BJ (cell line): ENCODE measurements at places on chromosomes 12 and 14. TPM values are rescaled to one million over a fixed set of nuclear protein-coding genes. Genes with fewer than 3 reads are reported as not detected.

GRCh38 chr12:470133-470532, 10.4 kb downstream of the B4GALNT3 start:
- no peak for DNase-seq

- DNase-seq, result no peak
Measured at GRCh38 chr12:55720894-55721444, 776 bp downstream of the RDH5 start.

DNA sequence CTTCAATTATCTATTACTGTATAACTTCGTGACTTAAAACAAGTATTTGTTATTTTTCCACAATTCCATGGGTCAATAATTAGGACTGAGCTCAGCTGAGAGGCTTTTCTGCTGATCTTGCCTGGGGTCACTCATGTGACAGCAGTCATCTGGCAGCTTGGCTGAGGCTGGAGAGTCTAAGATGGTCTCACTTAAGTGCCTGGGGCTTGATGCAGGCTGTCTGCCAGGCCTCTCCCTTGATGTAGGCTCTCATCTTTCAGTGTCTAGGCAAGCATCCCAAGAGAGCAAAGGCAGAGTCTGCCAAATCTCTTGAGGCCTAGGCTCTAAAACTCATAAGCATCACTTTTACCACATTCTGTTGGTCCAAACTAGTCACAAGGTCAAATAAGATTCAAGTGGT, 93.2 kb downstream of the NKX2-1 start:
- DNase-seq, result no peak

GRCh38 chr12:43988838-43989560, 153.1 kb downstream of the TMEM117 start:
- DNase-seq, result no peak

GRCh38 chr12:94951071-94951934, 52.2 kb downstream of the NDUFA12 start:
- no peak for DNase-seq

DNA sequence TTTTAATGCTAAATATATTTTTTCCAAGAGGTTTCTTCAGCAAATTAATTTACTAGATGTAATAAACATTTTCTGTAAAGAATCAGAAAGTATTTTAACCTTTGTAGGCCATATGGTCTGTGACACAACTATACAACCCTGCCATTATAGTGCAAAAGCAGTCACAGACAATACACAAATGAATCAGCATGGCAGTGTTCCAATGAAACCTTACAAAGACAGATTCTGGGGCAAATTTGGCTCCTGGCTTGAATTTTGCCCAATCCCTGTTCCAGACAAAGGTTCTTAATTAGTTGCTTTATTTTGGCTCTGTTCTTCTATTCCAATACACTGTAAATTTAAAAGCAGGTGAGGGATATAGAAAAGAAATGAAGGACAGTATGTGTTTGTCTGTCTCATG, 352.5 kb downstream of the C12orf50 start:
- no peak for DNase-seq

GRCh38 chr14:50974118-50974517, 29.8 kb upstream of the PYGL start:
- no peak for DNase-seq

GRCh38 chr14:101412739-101413138, 148.6 kb upstream of the DIO3 start:
- no peak for DNase-seq

DNA sequence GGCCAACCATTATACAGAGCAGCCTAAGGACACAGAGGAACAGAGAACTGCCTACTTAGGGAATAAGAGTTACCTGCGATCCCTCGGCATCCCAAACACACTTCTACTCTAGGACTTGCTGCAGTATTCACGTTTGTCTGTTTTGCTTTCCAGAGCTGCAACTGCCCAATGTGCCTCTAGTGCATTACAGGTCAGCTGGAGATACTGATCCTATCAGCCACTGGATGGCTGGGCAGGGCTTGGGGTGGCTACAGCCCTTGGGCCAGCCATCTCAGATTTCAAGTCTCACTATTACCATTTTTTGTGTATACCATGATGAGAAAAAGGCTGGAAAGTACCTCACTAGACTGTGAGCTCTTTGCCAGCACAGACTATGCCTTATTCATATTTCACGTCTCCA, 4.6 kb downstream of the ARF3 start:
- no peak for DNase-seq

GRCh38 chr14:52111583-52111982, 42.7 kb upstream of the NID2 start:
- no peak for DNase-seq

GRCh38 chr12:65152596-65152995, 16.8 kb upstream of the LEMD3 start:
- DNase-seq, result no peak

GRCh38 chr12:28242496-28243309, 52.4 kb downstream of the CCDC91 start:
- no peak for DNase-seq

DNA sequence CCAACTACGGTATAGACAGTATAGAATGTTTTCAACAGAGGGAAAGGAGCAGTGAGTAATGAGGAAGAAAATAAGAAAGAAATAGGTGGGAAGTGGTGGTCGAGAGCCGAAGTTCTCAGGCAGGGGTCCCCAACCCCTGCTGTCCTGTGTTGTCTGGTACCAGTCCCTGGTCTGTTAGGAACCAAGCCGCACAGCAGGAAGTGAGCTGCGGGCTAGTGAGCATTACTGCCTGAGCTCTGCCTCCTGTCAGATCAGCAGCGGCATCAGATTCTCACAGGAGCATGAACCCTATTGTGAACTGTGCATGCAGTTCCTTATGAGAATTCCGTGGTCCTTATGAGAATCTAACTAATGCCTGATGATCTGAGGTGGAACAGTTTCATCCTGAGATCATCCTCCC, 107.3 kb upstream of the PTPRR start:
- no peak for DNase-seq

GRCh38 chr12:538731-539539, 79.2 kb downstream of the B4GALNT3 start:
- DNase-seq, result no peak

DNA sequence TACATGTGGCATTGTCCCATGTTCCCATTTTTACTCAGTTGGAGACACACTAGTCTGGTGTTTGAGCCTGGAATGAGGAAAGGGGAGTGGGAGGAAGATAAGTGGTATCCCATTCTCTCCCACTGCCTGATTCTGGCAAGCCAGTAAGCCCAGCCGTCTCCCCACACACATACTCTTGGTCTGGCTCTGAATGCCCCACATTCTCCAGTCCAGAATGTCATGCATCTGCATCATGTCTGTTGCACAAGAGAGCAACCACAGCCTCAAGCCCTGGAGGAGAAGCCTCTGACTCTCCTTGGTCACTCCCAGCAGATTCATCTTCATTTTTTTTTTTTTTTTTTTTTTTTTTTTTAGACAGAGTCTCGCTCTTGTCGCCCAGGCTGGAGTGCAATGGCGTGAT, 48.0 kb downstream of the DRAM1 start:
- peak; percentile 97 for DNase-seq

DNA sequence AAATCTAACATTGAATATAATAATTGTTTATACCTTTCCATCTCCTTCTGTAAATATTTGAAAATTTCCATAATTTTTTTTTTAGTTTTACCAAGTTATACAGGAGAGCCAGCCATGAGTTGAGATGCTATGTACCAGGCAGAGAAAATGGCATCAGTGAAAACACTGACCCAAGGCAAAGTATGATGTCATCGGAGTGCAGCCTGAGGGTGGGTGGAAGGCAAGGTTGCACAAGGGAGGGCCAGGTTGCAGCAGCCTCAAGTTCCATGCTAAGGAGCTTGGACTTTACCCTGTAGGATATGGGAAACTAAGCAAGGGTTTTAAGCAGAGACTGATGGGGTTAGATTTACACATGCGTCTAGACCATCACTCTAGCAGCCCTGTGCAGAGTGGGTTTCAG, 441.1 kb downstream of the BCAT1 start:
- no peak for DNase-seq

DNA sequence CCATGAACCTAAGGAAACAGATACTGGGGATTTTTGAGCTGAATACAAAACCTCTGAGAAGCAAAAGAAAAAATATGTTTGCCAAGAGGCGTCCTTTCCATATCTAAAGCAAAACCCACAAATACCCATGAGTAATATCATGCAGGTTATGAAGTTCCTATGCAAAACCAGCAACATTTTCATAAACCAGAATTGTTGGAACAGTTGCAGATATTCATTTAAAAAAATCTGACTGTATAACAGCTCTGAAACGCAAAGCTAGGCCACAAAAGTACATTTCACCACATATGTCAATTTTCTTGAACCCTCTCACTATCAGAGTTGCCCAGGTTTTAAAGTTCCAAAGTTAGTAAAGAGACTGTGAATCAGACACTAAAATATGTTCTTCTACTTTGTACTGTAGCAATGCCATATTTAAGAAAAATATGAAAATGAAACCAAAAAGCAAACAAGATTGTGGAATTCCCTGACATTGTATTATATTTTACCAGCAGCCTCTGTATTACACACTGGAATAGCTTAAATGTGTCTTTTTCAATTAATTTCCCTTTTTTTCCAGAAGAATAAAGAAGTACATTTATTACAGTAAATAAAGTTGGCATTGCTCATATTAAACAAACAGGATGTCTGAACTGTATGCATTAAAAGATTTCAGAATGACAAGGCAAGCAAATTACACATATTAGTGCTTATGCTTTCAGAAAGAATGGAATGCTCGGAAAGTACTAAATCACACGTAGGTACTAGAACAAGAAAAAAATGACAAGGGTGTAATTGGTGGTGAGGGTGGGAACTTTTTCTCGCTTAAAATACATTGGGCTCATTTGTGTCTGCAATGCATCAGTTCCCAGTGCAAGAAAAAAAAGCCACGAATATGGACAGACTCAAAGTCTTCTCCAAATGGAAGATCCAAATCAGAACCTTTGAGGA, 33.6 kb upstream of the HIF1A start:
- no peak for DNase-seq

DNA sequence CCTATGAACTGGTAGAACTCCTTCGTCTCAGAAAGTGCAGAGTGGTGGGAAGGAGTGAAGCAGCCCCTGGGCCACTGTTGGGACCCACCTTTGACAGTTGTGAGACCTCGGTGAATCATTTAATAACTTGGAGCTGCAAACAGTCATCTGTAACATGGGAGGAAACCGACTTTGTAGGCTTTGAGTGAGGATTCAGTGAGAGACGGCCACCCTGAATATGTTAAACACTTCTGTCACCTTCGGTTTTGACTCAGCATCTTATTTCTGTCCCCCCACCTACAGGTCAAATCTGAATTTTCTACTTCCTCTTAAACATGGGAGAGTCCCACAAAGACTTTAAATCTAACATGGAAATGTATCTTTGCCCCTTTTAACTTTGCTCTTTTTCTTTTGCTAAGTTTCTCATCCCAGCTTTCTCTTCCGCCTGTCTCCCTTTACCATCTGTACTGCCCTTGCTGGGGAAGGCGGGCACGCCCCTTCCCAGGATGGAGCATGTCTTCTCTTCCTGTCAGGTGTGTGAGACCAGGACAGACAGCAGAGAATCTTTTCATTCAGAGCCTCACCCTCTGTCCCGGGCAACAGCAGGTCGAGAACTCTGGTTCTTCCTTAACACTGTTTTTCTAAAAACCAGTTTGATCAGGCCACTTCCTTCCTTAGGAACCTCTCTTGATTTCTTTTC, 37.1 kb downstream of the ZC3H14 start:
- no peak for DNase-seq

- DNase-seq, result no peak
Measured at GRCh38 chr12:13870255-13870654, 111.1 kb downstream of the GRIN2B start.

- DNase-seq, result no peak
Measured at GRCh38 chr14:77950371-77951063, 150.6 kb downstream of the ADCK1 start.

DNA sequence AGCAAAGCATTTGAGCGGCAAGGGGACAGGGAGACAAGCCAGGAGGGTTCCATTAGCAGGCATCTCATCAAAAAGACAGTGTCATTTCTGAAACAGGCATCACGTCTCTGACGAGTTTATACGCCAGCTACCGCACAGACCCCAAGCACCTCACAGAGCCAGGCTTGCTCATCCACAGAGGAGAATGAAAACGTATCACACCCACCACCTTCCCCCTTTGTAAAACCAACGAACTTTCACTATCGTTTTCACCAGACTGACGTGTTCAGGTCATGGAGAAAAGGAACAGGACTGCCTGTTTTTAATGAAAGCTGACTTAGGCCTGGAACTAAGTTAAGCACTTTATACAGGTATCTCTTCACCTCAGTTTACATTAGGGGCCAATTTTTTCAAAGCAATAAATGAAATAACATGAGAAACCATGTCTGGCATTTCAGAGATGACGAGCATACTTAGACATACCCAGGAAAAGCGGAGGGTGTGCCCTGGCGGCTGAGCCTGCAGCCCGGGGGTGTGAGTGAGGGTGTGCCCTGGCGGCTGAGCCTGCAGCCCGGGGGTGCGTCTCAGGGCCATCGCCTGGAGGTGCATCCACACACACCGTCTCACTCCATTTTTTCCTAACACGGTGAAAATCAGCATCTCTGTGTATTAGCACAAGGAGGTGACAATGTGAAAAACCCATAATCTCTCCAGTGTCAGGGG, 41.9 kb downstream of the STX2 start:
- DNase-seq, result no peak

- DNase-seq, result no peak
Measured at GRCh38 chr12:111404362-111405148, 1.2 kb upstream of the SH2B3 start.

GRCh38 chr12:64946132-64946829, 121.8 kb downstream of the TBC1D30 start:
- no peak for DNase-seq

GRCh38 chr14:24978862-24979724, 70.9 kb downstream of the STXBP6 start:
- no peak for DNase-seq

DNA sequence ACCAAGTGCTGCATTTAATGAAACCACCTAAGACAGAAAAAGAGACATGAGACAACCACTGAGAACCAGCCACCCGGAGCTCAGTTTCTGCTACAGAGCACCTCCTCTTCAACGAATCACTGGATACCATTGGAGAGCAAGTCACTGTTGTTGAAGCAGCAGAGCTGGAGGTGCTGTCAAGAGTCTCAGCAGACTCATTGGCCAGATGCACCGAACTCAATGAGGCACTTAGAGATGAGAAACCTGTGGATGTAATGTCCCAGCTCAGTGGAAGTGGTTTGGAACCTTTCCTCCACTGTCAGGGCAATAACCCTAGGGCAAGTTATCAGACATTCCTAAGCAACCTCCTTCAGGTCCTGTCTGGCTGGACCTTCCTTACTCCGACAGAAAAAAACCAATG, 13.1 kb downstream of the NPC2 start:
- no peak for DNase-seq

GRCh38 chr12:126518596-126519200, 1453.5 kb downstream of the AACS start:
- DNase-seq, result no peak

GRCh38 chr14:39228509-39229221, 5.0 kb upstream of the MIA2 start:
- no peak for DNase-seq

RTL1 gene
- not detected in 2 replicates for polyA plus RNA-seq

GSC gene
- not detected in 2 replicates for polyA plus RNA-seq

GYS2 gene
- polyA plus RNA-seq, result not detected in 2 replicates

MYF5 gene
- polyA plus RNA-seq, result not detected in 2 replicates

MYO1A gene
- 0.02 and 0.15 TPM in 2 replicates for polyA plus RNA-seq

TPH2 gene
- polyA plus RNA-seq, result not detected in 2 replicates

MPHOSPH9 gene
- polyA plus RNA-seq, result 7.6 and 13.1 TPM in 2 replicates

CAPZA3 gene
- not detected in 2 replicates for polyA plus RNA-seq

FGF6 gene
- not detected in 2 replicates for polyA plus RNA-seq
